ENCODE measurements at places on chromosomes 4 and X.

DNA sequence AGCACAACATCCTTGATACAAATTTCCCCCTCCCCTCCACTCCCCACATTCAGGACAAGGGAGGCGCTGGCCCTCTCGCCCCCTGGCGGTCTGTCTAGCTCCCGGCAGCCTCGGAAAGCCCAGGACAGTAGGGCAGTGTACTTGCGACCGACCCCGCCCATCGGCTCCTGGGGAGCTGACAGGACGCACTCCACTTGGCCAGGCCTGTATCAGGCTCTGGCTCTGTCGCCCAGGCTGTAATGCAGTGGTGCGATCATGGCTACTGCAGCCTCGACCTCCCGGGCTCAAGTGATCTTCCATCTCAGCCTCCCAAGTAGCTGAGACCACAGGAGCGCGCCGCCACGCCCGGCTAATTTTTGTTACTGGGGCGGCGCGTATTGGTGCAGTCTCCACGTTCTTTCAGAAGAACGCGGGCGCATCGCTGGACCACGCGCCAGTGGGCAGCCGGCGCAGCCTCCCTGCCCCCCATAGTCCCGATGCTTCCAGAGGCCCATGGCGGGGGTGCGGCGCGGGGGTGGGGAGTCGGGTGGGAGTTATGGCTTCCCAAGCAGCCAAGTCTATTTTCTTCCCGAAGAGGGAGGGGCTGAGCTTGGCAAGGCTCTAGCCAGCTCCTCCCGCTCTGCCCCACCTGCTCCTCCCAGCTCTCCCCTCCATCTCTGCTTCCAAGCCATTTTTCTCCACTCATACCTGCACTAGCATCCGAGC lies 7.8 kb upstream of the AKAP14 start:
- DNase-seq = no peak

GRCh38 chr4:158315706-158316105 lies 105.4 kb downstream of the TMEM144 start:
- DNase-seq = no peak

DNA sequence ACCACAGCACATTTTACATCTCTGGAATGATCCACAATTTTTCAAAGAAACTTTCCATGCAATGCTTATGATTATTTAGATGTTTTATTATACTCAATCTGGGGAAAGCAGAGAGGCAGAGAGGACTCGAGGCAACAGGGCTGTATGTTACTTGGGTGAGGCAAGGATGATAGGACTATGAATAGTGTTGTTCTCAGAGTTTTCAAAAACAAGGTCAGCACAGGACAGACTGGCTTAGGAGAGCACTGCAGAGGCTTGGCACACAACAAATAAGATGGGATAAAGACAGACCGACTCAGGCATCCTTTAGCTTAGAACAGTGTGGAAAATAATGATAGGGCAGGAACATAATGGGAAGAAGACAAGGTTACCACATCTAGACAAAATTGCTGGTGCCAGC lies 65.4 kb downstream of the TMEM150C start:
- no peak for DNase-seq

DNA sequence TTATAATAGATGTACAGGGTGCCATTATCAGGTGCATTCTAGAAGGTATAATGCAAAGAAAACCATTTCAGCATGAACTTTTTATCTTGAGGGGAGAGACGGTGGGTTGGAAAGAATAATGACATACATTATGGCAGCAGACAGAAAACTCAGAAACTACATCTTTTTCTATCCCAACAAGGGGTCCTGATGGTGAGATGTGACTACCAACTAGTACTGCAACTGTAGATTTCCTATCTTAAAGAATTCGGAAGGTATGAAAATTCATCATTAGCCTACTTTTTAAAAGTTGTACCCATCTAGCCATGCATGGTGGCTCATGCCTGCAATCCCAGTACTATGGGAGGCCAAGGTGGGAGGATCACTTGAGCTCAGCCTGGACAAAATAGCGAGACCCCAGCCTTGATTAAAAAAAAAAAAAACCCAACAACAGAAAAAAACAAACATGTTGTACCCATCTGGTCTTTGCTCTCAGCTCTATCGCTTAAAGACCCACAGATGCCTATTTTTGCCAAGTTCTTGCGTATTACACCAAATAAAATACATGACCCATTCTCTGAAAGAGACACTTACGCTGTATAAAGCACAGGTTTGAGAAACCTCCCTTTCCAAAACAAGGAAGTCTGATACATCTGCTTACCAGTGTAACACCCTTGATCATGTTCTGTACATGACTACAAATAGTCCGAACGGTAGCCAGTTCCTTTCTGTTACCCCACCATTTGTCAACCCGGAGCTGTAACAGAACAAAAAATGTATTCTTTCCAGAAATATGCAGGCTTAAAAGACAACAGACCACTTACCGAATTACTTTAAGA lies 1.6 kb downstream of the RPL9 start:
- DNase-seq = no peak

- DNase-seq = no peak
These were observed 645 bp downstream of the AMMECR1 start for GRCh38 chrX:110317061-110317819.

DNA sequence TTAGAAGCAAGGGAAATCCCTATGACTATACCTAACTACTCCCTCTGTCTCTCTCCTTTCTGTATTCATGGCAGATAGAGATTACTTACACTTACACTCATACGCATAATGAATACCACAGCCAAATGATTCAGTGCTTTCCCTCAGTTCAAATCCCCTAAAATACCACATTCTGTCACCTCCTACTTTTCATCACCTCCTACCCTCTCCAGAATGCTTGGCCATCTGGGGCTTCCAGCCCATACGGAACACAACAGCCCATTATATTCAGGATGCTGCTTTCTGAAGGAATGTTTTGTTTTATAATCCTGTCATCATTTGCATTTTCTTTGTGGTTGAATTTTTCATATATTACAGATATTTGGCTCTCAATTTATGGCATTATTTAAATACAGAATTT lies 361.6 kb downstream of the GRIA2 start:
- no peak for DNase-seq
